ENCODE measurements at places on chromosomes 7 and 10.

DNA sequence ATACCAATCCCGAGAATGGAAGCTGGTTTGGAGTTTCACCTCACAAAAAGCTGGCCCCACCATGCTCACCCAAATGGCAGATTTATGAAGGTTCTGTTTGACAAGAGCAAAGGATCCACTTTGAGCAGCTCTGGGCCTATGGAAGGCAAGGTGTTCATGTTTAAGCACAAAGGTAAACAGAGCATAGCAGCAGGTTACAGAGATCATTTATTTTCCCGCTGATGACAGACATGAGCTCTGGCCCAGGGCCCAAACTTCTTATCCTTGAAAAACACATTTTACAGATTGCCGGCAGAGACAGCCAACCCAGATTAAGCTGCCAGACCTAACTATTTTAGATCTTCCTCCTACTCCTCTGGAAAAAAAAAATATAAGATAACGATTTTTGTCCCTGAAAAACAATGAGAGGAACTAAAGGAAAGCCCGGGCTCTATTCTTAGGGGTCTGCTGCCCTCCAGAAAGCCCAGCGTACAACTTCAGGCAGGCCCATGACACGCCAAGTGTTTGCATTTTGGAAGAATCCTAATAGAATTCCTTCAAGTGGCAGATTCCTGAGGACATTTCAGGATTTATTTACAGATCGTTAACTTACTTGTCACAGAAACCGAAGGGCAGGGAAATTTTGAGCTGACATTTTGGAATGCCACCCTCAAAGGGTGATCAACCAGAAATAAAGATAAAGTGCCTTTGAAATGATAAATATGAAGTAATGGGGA, 40.0 kb downstream of the SYPL1 start:
- no peak for DNase-seq

DNA sequence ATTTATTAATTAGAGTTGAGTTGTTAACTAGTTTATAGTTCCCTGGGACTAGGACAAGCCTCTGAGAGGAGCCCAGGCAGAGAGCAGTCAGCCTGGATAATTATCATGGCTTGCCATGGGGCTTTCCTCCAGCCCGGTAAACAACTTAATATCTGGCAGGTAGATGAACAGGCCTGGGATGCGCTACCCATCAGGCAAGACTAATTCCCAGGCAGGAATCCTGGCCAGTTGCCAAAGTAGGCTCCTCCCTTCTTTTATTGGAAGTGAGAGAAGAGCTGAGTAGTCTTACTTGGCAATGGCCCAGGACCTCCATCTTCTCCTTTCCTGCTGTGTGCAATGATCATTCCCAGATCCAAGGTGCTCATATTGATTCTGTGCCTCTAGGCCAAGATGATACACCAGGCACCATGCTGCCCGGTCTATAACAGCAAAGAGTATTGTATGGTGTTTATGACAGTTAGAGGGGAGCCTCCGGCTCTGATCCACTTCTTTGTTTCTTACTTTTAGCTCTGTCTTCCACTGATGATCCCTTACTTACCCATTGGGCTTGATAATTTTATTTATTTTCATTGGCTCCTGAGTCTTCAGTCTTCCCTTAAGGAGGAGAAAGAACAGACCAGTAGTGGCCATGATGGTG, 408.7 kb downstream of the REEP3 start:
- DNase-seq, result no peak

GRCh38 chr10:11435581-11435981, 175.9 kb downstream of the USP6NL start:
- DNase-seq, result no peak

DNA sequence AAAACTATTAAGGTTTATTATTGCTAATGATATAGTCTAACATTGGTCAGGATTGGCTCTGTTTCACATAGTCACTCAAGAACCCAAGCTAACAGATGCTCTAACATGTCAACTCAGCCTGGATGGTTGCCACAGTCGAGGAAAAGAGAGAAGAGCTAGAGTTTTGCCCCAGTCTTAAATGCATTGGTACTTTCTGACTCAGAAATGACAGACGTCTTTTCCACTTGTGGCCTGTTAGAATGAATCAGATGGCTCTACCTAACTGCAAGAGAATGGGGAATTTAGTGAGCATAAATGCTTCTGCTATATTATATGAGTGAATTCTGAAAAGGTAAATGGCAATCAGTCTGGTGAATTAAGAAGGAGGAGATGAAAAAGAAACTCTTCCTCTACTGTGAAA, 13.9 kb downstream of the HECTD2 start:
- DNase-seq, result no peak

DNA sequence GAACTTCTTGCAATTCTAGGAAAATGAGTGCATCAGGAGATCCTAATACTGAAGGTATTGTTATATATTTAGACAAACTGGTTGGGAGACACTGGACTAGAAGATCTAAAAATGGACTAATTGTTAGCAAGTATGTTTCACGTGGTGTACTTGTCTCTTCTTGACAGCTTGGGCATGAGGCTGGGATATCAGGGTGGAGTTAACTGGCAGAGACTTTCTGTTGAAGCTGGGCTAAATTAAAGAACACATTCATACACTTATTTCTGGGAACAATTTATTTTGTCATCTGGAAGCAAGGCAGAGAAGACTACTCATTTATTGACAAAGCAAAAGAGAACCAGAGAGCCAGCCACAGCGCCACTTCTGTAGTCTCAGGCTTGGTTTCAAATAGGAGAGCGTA, 25.9 kb downstream of the TYW1 start:
- DNase-seq, result no peak

- no peak for DNase-seq
Observed at GRCh38 chr10:131788386-131788785, 112.4 kb upstream of the PPP2R2D start.

DNA sequence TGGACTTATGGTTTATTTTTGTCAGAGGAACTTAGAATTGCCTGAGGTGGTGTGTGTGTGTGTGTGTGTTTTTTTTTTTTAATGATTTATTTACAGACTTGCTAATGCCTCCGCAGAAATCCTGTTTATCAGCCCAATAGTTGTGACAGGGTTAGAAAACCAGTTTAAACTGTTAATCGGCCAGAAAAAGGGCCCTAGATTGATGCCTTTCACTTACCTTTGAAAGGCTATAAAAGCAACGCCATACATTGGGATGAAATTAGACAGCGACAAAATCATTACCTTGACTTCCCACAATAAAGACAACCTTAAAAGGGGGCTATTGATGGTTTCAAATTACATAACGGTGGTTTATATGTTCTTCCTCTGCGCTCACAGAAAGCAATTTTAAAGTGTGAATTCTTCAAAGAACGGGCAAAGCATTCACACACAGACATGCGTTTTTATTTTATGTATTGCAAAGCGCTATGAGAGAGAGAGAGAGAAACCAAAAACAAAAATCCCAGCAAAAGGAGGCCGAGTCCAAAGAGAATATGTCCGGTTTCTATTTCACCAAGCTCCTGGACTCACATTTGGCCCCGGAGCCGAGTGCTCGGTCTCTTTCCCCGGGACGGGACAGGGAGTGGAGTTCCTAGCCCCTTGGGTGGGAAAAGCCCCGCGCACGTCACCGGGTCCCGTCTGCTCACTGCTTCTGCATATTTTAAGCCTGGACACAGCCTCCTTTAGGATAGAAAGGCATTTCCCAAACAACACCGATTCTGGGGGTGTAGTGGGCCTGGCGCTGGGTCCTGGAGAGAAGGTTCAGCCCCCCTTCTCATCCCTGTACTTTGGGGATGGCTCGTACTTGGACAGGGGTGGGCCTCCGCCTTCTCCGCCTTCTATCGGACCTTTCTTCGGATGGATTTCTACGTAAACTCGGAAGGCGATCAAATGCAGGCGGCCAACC, 26.8 kb upstream of the VAX1 start:
- DNase-seq, result no peak

DNA sequence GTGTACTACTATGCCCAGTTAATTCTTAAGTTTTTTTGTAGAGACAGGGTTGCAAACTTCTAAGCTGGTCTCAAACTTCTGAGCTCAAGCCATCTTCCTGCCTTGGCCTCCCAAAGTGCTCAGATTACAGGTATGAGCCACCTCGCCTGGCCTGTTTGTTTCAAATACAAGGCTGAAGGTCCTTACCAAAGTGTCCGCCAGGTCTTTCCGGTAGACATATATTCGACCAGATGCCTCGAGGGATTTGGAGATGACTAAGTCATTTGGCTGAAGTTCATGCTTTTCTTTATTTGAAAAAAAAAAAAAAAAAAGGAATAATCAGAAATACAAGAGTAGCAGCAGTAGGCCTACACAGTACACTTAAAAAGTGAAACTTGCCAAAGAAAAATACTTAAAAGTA, 204.5 kb upstream of the CDCA7L start:
- no peak for DNase-seq

DNA sequence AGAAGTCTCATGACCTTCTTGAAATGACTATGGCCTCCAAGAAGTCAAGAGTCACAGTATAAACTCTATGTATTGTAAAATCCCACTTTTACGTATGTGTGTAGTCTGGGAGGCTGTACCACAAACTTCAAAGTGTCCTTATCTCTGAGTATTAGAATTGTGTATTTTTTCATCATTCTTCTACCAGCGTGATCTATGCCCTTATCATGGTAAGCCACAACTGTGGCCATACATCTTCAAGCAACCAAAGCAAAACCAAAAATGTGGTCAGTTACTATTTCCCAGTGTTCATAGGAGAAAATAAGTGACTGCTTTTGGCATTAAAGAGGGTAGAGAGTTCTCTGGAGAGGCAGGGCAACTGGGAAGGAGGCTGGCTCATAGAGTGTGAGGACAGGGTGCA, 42.8 kb downstream of the SPOCK2 start:
- no peak for DNase-seq

GRCh38 chr7:155324012-155324917, 26.6 kb downstream of the INSIG1 start:
- DNase-seq, result no peak

- no peak for DNase-seq
Observed at GRCh38 chr7:135333946-135334345, 100.3 kb downstream of the STRA8 start.

DNA sequence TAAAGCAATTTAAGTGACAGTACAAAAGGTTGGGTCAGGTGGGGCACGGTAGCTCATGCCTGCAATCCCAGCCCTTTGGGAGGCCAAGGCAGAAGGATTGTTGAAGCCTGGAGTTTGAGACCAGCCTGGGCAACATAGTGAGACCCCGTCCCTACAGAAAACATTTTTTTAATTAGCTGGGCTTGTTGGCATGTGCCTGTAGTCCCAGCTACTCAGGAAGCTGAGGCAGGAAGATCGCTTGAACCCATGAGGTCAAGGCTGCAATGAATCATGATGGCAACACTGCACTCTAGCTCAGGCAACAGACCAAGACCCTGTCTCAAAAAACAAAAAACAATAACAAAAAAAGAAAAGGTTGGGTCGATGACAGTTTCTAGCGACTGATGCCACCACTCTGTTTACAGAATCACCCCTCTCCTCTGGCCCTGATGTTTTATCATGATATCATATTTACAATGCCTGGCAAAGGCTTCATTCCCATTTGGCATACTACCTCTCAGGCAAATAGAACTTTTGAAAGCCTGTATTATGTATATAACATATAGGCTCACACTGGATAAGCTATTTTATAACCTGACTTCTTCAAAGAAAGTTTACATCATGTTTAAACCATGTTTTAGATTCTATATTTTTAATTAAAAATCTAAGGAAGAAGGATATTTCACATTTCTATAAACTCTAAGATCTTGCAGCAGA, 558 bp upstream of the ABCC2 start:
- DNase-seq, result peak; percentile 36

DNA sequence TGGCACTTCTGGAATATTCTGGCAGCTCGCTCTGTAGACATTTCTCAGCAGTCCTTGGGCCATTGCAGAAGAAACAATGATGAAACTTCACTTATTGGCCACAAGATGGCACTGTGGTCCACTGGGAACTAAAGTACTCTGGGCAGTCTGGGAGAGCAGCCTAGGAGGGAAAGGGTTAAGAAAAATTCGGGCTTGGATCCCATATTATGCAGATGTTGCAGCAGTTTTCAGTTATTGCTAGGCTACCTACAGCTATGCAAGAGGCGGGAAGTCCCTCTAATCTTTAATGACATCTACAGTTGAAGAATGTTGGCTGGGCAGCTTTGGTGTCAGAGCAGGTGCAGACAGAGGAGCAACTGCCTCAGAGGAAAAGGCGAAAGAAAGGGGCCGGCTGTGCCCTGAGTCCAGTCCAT, 201.7 kb upstream of the PRSS58 start:
- DNase-seq, result peak; percentile 71

GRCh38 chr10:101684782-101685181, 10.2 kb downstream of the FBXW4 start:
- DNase-seq, result no peak

- DNase-seq, result no peak
Observed at GRCh38 chr10:7258948-7259523, 151.8 kb downstream of the SFMBT2 start.

DNA sequence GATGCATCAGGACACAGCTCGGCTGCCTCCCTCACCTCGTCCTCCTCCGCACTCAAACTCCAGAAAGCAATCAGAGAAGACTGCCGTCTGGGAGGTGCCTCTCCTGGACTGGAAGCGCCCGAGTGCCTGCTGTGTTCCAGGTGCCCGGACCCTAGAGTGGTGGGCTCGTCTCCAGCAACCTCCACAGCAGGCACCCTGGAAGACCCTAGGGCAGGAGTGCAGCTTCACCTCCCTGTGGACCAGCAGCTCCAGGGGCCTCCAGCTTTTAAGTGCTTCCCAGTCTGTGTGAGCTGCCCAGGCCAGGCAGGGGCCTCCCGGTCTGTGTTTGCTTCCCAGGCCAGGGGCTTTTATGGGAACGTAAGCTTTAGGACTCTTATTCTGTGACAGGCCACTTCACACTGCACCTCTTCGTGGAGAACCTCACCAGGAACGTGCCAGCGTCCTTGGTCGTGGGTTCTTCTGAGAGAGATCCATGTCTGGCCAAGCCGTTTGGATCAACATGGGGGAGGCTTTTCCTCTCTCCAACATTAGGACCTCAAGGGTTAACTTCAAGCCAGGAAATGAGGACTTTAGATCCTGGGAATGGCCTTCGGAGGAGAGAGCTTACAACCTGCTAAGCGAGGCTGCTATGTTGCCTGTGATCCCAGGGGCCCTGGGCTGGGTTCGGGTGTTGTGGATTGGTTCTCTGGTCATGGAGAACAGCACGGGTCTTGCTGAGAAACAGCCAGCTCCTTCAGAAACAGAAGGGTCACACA, 5.9 kb upstream of the PWWP2B start:
- no peak for DNase-seq

- DNase-seq, result peak; percentile 26
Observed at GRCh38 chr10:119933179-119933578, 40.6 kb downstream of the SEC23IP start.
